CD8-positive, alpha-beta memory T cell (primary cell): ENCODE measurements at places on chromosomes 6 and 20.

- H3K27me3 ChIP-seq: no peaks in the 10 kb centered on the region
- no peaks in the 10 kb centered on the region for H3K4me1 ChIP-seq
- no peaks in the 10 kb centered on the region for H3K36me3 ChIP-seq
- no peak for DNase-seq
Measured at GRCh38 chr6:21831521-21832291, 238.2 kb downstream of the SOX4 start.

DNA sequence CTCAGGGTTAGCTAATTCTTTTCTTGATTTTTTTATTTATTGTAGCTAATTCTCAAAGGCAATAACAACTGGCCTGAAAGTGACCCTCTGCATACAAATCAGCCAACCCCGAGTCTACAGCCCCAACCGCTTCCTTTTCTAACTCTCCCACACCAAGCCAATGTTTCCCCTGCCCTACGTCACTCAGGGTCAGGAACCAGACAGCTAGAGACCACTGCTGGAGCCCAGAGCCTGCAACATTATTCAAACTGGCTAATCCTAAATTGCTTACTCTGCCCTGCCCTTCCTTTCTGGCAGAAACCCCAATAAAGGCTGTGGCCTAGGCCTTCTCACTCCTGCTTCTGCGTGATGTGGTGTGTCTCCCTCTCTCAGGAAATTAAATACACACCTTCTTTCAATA lies 320.7 kb downstream of the CBLN4 start:
- H3K27ac ChIP-seq: no peak overlapping the region
- H3K27me3 ChIP-seq: no peaks in the 10 kb centered on the region
- no peak for DNase-seq
- H3K4me1 ChIP-seq: no peaks in the 10 kb centered on the region
- no peaks in the 10 kb centered on the region for H3K36me3 ChIP-seq
- H3K4me3 ChIP-seq: no peak overlapping the region

GRCh38 chr6:2807342-2808090 lies 34.1 kb downstream of the SERPINB1 start:
- H3K27me3 ChIP-seq: no peaks in the 10 kb centered on the region
- H3K4me1 ChIP-seq: no peaks in the 10 kb centered on the region
- no peak overlapping the region for H3K4me3 ChIP-seq
- no peaks in the 10 kb centered on the region for H3K36me3 ChIP-seq

DNA sequence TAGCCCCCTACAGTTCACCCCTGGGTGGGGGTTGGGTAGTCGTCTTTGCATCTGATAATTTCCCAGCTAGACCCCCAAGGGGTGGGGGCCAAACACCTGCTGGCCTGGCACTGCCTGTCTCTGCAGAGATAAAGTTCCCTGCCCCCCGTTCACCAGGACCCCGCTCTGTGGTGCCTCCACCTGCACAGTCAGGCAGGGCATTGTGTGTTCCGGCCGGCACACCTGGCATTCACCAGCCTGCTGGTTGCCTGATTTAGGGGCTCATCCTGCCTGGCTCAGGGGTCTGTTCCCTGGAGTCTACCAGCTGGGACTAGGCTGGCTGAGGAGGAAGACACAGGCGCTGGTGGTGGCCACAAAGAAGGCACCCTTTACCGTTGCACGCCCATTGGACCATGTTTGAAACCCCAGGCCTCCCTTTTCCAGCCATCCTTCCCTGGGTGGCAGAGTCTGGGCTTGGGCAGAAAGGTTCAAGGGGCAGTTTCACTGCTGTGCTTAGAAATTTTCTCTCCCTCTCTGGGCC lies 30.8 kb upstream of the SCRT2 start:
- DNase-seq: no peak
- H3K27ac ChIP-seq: no peak overlapping the region
- no peaks in the 10 kb centered on the region for H3K4me1 ChIP-seq
- no peaks in the 10 kb centered on the region for H3K36me3 ChIP-seq
- no peak overlapping the region for H3K4me3 ChIP-seq

GRCh38 chr20:12928755-12929401 lies 79.9 kb upstream of the SPTLC3 start:
- no peaks in the 10 kb centered on the region for H3K36me3 ChIP-seq
- no peak overlapping the region for H3K4me3 ChIP-seq
- no peaks in the 10 kb centered on the region for H3K4me1 ChIP-seq
- H3K27me3 ChIP-seq: no peaks in the 10 kb centered on the region
- no peak overlapping the region for H3K27ac ChIP-seq

DNA sequence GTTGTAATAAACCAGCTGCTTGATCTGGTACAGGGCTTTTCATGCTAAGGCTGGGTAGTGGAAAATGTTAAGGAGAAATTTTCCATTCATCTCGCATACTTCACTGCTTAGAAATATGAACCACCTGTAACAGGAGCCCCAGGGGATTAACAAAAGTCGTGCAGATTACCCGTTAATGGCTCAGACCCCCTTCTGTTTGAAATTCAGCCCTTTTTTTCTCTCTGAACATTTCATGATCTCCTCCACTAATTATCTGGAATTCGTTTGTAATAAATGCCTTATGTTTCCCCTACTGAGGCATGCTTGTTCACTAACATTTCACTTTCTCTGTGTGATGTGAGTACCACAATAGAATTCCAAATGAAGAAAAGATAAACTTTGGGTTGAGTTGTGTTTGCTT lies 336.4 kb upstream of the HSF2 start:
- no peaks in the 10 kb centered on the region for H3K27me3 ChIP-seq
- no peak overlapping the region for H3K27ac ChIP-seq
- no peaks in the 10 kb centered on the region for H3K4me1 ChIP-seq
- no peaks in the 10 kb centered on the region for H3K36me3 ChIP-seq
- H3K4me3 ChIP-seq: no peak overlapping the region

DNA sequence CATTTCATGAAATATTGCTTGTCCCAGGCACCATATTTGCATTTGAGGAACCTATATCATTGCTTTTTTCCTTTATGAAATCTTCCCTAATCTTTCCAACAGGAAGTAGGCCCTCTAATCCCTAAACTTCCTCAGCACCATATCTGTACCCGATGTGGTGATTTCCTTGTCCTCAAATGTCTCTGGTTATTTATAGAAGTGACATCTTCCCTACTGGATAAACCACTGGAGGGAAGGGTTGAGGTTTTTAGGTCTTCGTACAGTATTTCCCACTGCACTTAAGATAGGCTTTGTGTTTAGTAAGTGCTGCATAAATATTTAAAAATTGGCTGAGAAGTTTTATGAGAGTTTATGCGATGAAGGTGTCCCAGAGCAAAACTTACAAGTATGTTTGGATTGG lies 54.9 kb upstream of the TMEM170B start:
- H3K4me1 ChIP-seq: no peaks in the 10 kb centered on the region
- DNase-seq: no peak
- no peak overlapping the region for H3K27ac ChIP-seq
- H3K27me3 ChIP-seq: no peaks in the 10 kb centered on the region

DNA sequence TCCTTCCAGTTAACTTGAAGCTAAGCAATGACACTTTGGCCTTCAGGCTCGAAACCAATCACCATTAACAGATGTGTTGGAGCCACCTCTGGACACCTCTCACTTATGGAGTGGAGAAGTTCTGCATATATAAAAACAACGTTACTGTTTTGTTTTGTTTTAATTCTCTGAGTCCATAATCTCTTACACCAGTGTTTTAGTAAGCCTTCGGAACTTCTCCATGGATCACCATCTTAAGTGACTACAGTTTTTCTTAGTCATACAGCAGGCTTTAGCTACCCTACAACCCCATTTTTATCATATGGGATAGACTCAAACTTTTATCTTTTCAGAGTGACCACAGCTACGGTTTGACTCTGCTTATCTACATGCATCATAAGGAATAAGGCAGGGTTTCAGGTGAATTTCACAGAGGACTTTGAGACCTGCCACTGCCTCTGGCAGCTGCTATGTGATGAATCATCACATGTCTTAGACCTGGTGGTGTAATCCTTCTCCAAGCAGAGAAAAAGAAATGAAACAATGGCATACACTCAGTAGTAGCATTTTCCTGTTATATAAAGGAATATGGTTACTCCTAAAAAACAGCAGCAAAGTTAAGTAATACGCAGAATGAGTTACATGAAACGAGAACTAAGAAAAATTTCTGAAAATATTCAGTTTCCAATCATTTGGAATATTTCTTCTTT lies 5.5 kb upstream of the HDDC2 start:
- peaks cover 18% of the 10 kb centered on the region for H3K4me1 ChIP-seq
- peaks cover 4% of the 10 kb centered on the region for H3K27me3 ChIP-seq
- no peak overlapping the region for H3K4me3 ChIP-seq
- H3K36me3 ChIP-seq: no peaks in the 10 kb centered on the region

DNA sequence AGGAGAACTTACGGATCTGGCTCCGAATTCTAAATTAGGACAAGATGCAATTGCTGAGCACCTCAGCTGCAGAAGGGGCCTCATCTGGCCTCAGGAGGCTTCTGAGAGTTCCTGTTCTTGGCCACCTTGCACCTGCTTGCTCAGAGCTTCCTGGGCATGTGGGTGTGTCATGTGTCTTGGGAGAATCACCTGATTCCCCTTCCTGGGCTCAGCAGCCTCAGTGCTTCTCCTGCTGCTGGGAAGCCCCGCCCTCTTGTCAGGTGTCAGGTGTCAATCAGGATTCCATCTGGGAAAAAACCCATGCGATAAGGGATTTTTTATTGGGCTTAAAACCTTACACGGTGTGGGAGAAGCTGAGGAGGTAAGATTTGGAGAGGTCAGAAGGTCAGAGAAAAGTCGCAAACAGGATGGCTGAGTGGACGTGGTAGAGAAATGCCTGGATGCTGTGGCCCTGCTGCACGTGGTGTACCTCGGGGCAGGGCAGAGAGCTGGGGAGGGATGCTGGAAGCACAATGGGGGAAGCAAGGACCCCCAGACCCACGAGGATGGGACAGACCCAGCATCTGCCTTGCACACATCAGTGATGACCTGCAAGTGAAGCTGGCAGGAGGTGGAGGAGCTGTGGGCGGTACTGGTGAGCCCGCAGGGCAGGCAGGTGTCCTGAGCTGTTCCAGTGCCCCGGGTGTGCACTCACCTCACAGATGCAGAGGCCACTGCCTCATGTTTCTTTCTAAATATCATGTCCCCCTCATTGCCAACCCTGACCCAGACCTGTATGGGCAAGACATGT lies 170.8 kb downstream of the CDH4 start:
- H3K36me3 ChIP-seq: no peaks in the 10 kb centered on the region
- H3K4me3 ChIP-seq: no peak overlapping the region
- no peak for DNase-seq
- no peak overlapping the region for H3K27ac ChIP-seq
- H3K27me3 ChIP-seq: no peaks in the 10 kb centered on the region
- no peaks in the 10 kb centered on the region for H3K4me1 ChIP-seq

- DNase-seq: no peak
- no peaks in the 10 kb centered on the region for H3K36me3 ChIP-seq
Measured at GRCh38 chr6:109260126-109260525, 122.1 kb downstream of the CD164 start.

- H3K4me1 ChIP-seq: peaks cover 10% of the 10 kb centered on the region
- H3K4me3 ChIP-seq: no peak overlapping the region
- H3K27me3 ChIP-seq: no peaks in the 10 kb centered on the region
- H3K36me3 ChIP-seq: no peaks in the 10 kb centered on the region
- no peak for DNase-seq
- no peak overlapping the region for H3K27ac ChIP-seq
Measured at GRCh38 chr6:5475779-5476178, 214.5 kb downstream of the FARS2 start.

DNA sequence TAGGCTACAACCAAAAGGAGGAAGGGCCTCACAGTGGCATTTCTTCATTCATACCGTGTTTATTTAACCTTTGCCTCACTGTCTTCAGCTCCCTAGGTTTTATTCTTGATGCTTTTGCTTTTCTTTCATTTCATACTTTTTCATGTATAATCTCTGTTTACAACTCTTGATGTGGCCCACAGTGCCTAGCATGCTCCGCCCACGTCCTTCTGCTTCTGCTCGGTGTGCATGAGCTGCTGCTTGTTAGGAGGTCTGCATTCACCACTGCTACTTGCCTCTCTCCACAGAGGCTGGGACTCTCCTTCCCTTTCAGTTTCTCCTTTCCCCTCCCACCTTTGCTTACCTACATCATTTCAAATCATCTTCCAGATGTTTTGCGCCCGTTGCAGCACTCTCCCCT lies 147.6 kb downstream of the EYA4 start:
- no peaks in the 10 kb centered on the region for H3K4me1 ChIP-seq
- no peaks in the 10 kb centered on the region for H3K27me3 ChIP-seq
- no peak overlapping the region for H3K27ac ChIP-seq

DNA sequence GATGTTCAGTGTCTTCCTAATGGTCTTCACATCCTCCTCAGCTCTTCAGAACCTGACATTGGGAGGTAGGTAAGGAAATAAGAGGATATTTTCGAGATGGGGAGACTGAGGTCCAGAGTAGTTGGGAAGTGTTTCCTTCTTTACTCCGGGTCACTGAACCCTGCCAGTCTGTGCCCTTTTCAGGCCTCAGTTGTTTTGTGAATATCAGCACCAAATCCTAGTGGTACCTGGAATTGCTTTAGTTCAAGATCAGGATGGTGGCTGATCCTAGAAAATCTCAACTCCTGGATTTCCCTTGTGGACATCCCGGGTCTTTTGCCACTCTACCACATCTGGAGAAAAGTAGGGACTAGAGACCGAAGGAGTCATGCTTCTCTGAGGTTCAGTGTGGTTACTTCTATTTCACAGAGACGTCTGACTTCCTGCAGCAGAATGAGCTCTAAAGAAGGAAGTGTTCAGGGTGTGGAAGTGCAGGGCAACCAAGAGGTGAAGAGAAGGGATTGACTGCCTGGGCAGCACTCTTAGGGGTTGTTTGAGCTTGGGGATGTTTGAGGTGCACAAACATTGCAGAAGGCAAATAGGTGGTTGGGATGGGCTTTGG lies 995 bp downstream of the STK4 start:
- peaks cover 25% of the 10 kb centered on the region for H3K4me1 ChIP-seq
- peaks cover under 1% of the 10 kb centered on the region for H3K36me3 ChIP-seq
- no peaks in the 10 kb centered on the region for H3K27me3 ChIP-seq
- DNase-seq: no peak
- peak overlapping the region; percentile 89 for H3K27ac ChIP-seq

DNA sequence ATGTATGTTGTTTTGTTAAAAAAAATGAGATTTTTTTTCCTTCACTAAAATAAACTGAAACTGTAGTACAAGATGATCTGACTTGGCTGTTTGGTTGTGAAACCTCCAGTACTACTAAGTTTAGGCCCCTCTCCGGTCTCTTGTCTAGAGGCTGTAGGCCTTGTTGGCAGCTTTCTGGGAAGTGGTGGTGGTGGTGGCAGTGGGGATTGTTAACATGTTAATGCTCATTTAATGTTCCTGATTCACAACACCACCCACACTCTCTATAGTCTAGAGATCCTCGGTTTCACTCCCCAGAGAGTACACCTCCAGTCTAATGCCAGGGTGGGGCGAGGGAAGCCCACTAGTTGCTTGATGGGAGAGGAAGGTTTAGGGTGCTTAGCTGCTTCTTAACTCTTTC lies 24.1 kb downstream of the STK4 start:
- no peaks in the 10 kb centered on the region for H3K27me3 ChIP-seq
- peak overlapping the region; percentile 57 for H3K4me3 ChIP-seq
- peaks cover 31% of the 10 kb centered on the region for H3K36me3 ChIP-seq
- H3K4me1 ChIP-seq: peaks cover 68% of the 10 kb centered on the region
- peak overlapping the region; percentile 14 for H3K27ac ChIP-seq
- peak; percentile 44 for DNase-seq

GRCh38 chr6:167327391-167327790 lies 2.5 kb downstream of the TTLL2 start:
- H3K27me3 ChIP-seq: no peaks in the 10 kb centered on the region
- H3K4me1 ChIP-seq: no peaks in the 10 kb centered on the region
- no peak overlapping the region for H3K27ac ChIP-seq
- no peak overlapping the region for H3K4me3 ChIP-seq
